Heart left ventricle (tissue), 16 donors: ENCODE measurements at places on chromosomes 3 and 15.

- DNase-seq: no peak
Measured at GRCh38 chr15:51089699-51090453, 4.8 kb downstream of the TNFAIP8L3 start.

DNA sequence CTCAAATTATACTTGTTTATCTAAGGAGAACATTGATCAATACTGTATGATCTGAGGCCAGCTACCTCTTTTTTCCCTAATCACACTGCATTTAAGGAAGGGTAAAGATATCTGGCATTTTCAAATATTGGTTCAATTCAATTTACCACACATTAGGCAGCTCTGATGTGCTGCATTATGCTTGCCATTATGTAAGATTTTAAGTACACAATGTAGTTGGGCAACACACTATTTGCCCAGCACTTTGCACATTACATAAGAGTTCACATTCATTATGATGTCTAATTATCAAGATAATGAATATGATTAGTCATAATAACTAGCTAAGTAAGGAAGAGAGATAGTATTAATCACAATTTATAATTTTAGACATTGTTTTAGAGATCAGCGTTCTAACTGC, 196.3 kb downstream of the BCHE start:
- no peak for DNase-seq

GRCh38 chr3:191019855-191020254, 157.4 kb upstream of the GMNC start:
- no peak for DNase-seq

DNA sequence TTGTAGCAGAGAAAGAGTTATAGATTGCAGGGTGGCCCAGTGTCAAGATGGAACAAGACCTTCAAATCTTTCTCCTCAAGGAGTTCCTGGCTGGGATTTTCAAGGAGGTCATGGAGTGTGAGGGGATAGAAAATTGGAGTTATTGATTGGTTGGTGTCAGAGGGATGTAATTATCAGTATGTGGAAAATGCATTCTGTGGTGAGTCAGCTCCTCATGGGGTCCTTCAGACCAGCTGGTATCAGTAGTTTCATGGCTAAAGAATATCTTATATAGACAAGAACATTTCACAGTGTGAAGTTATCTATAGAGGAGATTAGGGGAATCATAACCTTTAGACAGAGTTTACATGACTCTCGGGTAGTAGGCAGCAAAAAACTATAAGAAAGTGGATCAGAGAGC, 1114.0 kb upstream of the GBE1 start:
- DNase-seq: no peak

DNA sequence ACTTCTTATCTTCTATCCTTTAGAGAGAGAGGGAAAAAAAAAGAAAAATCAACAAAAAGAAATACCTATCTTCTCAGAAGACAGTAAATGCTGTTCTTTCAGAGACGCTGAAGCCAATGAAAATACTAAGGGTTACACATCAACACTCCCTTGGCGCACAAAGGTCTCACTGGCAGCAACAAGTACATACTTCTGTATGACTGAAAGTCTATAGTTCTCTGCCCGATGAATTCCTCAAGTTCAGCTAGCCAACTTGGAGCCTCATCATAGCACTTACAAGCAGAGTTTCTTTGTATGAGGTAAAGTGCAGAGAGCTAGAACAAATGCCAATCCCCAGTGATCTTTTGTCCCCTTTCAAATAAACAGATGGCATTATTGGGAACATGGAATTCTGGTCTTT, 62.7 kb downstream of the CPNE4 start:
- no peak for DNase-seq

- DNase-seq: no peak
Measured at GRCh38 chr3:52221141-52221562, 4.3 kb downstream of the TLR9 start.
